ENCODE measurements at places on chromosomes 2 and 18.

DNA sequence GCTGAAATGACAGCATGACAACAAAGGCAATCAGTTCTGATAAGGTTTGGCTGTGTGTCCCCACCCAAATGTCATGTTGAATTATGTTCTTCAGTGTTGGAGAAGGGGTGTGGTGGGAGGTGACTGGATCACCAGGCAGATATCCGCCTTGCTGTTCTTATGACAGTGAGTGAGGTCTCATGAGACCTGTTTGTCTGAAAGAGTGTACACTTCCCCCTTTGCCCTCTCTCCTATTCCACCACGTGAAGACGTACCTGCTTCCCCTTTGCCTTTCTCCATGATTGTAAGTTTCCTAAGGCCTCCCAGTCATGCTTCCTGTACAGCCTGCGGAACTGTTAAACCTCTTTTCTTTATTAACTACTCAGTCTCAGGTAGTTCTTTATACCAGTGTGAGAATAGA is 553.0 kb downstream of the DCDC2C start:
- DNase-seq, result no peak

DNA sequence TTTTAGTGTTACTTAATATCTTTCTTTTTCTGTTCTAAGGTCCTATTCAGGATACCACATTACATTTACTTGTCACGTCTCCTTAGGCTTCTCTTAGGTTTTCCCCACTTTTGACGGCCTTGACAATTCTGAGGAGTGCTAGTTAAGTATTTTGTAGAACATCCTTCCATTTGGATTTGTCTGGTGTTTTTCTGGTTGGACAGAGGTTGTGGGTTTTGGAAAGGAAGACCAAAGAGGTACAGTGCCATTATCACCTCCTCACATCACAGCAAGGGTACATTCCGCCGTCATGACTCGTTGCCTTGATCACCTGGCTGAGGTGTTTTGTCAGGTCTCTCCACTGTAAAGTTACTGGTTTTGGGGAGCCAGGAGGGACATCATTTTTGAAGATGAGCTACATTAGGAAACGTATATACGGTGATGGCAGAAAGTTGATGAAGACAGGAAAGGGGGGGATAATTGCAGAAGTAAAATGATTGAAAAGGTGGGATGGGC is 88.4 kb upstream of the TMEM247 start:
- no peak for DNase-seq

DNA sequence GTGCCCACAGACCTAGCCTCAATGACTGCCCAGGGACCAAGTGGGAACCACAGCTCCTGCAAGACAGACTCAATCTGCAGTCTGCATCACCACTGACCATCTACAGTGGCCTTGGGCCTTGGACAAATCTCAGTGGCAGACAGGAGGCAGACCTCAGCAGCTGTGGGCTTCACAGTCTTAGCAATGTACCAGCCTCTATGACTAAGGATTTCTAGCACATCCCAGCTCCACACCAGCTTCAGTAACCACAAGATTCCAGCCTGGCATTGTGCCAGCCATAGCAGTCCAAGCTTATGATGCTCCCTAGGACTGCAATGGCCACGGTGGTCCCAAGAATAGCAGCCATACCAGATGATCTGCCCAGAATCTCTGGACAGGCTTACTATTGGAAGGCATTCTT is 19.6 kb upstream of the WDR75 start:
- DNase-seq, result no peak

GRCh38 chr2:149363958-149364357 is 33.6 kb downstream of the LYPD6 start:
- no peak for DNase-seq

GRCh38 chr2:69733342-69734034 is 8.4 kb upstream of the ANXA4 start:
- DNase-seq, result no peak

DNA sequence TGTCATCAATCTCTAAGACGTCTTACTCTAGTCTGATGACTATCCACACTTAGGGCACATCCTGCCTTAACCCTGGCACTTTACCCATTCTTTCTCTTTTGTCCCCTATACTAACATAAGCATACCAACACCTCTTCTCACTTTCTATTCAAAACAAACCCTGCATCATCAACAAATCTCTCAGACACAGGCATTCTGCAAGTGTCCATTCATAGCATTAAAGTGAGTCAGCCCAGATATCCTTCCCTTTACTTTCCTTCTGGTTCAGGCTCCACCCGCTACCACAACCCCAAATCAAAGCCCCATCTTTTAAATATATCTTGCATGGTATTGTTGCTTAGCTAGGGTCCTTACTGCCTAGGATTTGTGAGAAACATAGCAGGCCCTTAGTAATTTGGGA is 3.8 kb downstream of the GRB14 start:
- DNase-seq, result no peak
